ENCODE measurements at places on chromosomes 16 and 17.

GRCh38 chr17:58391302-58391984, 25.9 kb downstream of the RNF43 start:
- DNase-seq = no peak

DNA sequence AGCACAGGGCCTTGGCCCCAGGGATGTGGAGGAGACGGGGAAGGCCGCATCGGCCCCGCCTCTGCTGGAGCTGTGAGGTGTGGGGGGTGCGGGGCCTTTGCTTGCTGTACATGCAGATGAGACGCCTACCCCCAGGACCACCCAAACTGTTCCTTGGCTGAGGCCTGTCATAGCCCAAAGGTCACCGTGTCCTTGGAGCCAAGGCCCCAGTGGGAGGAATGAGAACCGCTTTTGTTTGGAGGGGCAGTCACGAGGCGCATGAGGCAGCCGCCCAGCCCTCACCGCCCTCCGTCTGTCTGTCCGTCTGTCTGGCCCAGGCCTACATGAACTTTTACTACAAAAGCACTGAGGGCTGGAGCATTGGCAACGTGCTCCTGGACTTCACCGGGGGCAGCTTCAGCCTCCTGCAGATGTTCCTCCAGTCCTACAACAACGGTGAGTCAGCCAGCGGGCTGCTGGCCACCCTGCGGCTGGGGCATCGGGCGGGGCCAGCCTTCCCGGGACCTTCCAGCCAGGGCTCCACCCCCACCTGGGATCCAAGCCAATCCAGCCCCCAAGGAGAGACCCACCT, 8.8 kb downstream of the TAX1BP3 start:
- DNase-seq = no peak

- no peak for DNase-seq
These were observed 1.4 kb upstream of the TENT4B start for GRCh38 chr16:50151756-50152155.

DNA sequence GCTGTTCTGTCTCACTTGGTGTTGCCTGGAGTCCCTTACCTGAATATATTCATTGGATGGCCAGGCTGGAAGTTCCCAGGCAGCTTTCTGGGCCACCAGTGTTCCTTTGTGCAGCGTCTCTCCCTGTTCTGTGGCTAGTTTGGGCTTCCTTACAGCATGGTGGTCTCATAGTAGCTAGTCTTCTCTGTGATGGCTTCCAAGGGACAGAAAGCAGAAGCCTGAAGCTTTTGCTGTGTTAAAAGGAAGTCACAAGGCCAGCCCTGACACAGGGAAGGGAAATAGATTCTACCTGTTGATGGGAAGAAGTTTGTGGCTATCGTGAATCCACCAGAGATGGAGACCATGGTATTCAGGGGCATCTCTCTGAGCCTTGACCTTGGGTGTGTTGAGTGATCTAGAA, 34.6 kb downstream of the PLCG2 start:
- DNase-seq = no peak

Data from CD4-positive, alpha-beta T cell treated with Interleukin-6 at 100 ng/mL for 8 hours (primary cell).